Liver (tissue), 10 donors: ENCODE measurements at places on chromosomes 4 and X.
A peak's percentile ranks its signal among the peaks of the same experiment; 100 is the strongest.

GRCh38 chr4:14568351-14568750 is 433.9 kb upstream of the CPEB2 start:
- no peaks in the 10 kb centered on the region for H3K4me1 ChIP-seq
- H3K4me3 ChIP-seq, result no peak overlapping the region

- H3K36me3 ChIP-seq, result no peaks in the 10 kb centered on the region
- no peak overlapping the region for H3K27ac ChIP-seq
- no peaks in the 10 kb centered on the region for H3K4me1 ChIP-seq
- no peaks in the 10 kb centered on the region for H3K27me3 ChIP-seq
Measured at GRCh38 chr4:29908276-29908675, 811.9 kb upstream of the PCDH7 start.

DNA sequence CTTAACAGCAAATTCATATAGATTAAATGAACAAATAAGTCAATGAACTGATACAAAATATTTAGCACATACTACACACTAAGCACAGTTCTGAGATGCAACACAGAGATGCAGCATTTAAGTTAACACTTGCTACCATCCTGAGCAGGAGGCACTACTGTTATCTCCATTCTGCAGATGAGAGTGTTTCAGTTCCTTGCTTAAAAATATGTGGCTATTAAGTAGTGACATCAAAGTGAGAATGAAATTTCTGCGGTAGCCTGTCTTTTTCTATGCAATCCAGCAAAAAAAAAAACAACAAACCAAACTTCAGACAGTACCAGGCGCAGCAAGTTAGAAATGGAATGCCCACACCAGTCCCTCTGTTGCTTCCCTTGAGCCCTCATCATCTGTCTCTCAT is 90.8 kb downstream of the SHISA3 start:
- no peaks in the 10 kb centered on the region for H3K36me3 ChIP-seq
- no peak overlapping the region for H3K4me3 ChIP-seq

DNA sequence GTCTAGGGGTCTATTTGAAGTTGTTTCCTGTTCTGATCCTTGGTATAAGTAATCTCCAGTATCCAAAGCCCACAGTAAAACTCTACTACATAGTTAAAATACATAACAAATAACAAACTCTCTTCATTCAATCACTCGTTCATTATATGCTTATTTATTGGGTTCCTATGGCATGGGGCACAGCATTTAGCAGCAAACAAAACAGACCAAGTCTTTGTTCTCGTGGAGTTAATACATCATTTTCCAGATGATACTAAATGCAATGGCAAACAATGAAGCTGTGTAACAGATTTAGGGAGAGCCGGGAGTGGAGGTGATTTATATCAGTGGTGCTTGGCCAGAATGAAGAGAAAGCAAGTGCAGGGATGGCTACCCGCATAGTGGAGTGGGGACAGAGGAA is 36.6 kb upstream of the SPARCL1 start:
- DNase-seq, result no peak
- H3K36me3 ChIP-seq, result no peaks in the 10 kb centered on the region
- no peak overlapping the region for H3K27ac ChIP-seq
- no peaks in the 10 kb centered on the region for H3K4me1 ChIP-seq
- H3K4me3 ChIP-seq, result no peak overlapping the region
- H3K27me3 ChIP-seq, result no peaks in the 10 kb centered on the region

DNA sequence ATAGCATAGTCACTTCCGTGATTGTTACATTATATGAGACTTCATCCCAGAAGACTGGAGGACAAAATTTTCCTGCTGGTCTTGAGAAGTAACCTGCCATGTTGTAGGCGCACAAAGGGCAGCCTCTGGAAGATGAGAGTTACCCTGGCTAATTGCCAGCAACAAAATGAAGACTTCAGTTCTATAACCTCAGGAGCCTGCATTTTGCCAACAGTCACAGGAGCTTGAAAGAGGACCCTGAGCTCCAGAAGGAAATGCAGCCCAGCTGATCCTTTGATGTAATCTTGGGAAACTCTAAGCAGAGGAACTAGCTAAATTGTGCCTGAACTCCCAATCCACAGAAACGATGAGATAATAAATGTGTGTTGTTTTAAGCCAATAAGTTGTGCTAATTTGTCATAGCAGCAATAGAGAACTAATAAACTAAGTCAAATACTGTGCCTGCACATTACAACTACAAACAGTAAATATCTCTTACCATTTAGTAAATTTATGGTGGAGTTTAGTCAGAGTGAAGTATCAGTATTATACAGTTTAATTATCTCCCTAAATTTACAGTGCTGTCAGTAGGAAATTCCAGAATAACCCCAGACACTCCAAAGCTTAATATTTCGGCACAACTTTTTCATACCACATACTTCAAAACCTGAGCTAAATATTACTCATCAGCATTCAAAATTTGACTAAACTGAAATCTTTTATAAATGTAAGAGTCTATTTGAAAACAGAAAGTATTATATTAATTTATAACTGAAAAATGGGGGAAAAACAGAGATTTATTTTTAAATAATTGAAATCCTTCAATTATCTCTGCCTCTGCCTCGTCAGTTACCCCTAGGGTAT is 90.1 kb upstream of the MAPK10 start:
- no peak overlapping the region for H3K4me3 ChIP-seq
- H3K36me3 ChIP-seq, result no peaks in the 10 kb centered on the region
- H3K4me1 ChIP-seq, result no peaks in the 10 kb centered on the region
- no peak for DNase-seq

DNA sequence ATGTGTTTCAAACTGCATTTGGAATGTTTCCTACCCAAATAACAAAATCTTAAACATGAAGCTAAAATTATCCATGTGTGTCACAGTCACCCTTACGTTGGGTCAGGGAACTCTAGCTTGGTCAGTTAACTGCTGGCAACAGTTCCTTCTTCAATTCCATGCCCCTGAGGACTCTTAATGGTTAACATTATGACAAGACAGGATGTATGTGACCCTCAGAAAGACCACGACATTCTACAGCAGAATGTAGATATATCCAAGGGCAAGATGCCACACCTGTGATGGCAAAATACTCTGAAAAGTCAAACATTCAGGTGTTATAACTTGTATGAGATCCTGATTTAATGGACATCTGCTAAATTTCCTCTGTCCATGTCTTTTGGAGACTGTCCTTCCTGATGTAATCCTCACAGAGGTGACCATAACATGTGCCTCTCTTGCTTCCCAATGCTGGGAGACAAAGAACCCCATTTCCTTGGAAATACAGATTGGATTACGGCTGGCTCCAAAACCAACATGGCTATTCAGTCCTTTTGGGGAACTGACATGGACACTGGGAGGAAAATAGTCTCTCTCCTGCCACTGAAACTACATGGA is 39.1 kb downstream of the YTHDC1 start:
- no peaks in the 10 kb centered on the region for H3K4me1 ChIP-seq
- no peak overlapping the region for H3K27ac ChIP-seq
- no peaks in the 10 kb centered on the region for H3K27me3 ChIP-seq

DNA sequence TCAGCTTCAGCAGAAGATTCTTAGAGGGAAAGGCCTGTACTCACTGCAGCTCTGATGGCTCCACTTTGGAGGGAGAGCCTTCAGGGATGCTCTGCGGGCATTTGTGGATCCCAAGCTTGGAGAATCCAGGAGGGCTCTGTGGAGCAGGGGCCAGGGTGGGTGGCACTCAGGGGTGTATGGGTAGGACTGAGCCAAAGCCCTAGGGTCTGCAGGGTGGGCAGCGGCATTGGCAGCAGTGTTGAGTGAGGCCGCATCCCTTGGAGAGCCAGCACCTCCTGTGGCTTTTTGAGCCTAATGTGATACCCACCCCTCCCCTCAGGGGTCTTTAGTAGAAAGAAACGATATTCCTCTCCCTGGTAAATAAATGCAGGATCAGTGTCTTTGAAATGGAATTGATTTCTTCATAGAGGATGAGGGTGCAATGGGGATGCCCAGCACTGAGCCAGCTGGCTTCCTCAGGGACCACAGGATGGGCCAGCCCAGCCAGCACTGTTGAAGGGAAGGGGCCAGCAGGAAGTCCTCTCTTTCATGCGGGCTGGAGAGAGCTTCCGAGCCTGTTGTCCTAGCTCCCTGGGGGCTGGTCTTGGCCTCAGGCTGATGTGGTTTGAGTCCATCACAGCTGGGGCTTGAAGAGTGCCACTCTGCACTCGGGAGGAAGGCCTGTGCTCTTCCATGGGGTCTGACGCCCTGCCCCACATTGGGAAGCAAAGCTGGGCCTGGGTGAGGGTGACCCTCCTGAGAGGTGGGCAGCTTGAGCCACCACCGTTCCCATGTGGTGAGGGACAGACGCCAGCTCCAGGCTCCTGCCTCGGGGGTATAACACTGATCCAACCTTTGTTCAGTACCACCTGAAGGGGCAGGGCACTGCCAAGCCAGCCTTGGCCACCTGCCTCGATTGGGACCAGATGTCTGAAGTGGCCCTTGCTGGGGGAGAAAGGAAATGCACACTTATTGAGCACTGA is 49.5 kb downstream of the PSAPL1 start:
- H3K36me3 ChIP-seq, result no peaks in the 10 kb centered on the region
- peak; percentile 21 for DNase-seq
- H3K4me1 ChIP-seq, result no peaks in the 10 kb centered on the region
- no peaks in the 10 kb centered on the region for H3K27me3 ChIP-seq
- no peak overlapping the region for H3K4me3 ChIP-seq

DNA sequence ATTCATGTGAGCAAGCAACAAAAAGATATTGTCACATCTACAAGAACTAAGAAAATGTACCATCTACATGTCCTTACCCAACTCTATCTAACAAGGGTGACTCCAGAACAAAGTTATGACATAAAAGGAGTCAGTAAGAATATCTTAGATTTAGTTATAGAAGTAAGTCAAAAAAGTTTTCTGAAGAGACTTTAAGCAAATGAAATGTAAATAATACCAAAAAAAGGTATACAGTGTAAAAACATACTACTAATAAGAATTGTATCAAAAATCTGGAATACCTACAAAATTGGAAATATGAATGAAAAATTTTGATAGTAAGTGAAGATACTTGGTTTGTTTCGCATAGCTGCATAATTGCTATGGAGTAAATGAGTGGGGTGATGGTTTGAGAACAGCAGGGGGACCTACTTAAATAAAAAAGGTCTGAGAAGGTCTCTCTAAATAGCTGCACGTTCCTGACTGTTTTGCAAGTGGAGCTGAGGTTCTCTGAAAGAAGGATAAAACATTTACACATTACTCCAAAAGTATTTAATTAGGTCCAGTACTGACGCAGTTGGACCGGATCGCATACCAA is 51.0 kb upstream of the ENPP6 start:
- H3K27me3 ChIP-seq, result no peaks in the 10 kb centered on the region
- H3K27ac ChIP-seq, result peak overlapping the region; percentile 61
- H3K36me3 ChIP-seq, result no peaks in the 10 kb centered on the region

DNA sequence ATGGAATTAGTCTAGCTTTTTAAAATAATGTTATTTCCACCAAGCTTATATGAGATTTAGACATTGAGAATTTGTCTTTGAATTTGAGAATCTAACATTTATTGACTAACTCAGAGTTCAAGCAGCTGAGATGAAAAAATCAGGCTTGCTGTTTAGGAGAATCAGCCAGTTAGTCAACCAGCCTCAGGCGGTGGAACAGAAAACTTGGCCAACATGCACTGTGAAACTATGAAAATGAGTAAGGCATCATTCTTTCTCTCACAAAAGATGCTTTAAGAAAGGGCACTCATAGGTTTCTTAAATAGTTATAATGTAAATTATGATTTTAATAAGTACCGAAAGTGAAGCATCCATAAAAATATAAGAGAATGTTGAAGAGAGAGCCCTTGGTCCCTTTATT is 84.2 kb downstream of the NFKB1 start:
- H3K4me3 ChIP-seq, result no peak overlapping the region
- DNase-seq, result no peak
- no peaks in the 10 kb centered on the region for H3K4me1 ChIP-seq
- no peaks in the 10 kb centered on the region for H3K27me3 ChIP-seq

DNA sequence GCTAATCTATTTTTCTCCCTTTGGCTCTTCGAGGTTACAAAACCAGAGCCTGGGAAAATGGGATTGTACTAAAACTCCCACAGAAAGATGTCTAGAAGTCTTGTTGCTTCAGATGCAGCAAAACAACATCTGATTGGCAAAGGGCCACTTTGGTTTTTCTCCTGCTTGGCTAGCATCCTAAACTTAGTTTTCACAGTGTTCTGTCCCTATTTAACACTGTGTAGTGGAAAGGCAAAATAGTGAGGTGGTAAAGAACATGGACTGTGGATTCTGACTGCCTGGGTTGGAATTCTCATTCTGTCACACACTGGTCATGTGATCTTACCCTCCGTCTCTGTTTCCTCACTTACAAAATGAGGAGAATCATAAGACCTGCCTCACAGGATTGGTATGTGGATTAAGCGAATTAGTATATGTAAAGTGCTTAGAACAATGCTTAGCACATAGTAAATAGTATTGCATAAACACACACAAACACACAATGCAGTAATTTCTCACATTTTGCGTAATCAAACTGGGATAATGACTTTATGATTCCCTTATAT is 23.5 kb downstream of the TIGD2 start:
- DNase-seq, result no peak
- H3K27ac ChIP-seq, result no peak overlapping the region
- H3K4me3 ChIP-seq, result no peak overlapping the region
- no peaks in the 10 kb centered on the region for H3K4me1 ChIP-seq

DNA sequence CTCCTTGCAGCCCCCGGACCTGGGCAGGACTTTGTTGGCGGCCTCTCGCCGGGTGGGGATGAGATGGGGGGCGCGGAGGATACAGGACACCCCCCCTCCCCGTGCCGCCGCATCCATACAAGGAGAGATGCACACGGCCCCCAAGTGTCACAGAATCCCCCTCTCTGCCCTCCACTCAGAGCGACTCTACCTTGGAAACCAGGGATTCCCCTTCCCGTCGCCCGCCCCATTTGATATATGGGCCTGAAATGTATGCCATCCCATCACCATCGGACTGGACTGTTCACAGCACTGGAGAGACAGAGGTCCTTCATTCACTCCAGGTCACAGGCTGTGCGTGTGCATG is 426 bp downstream of the PORCN start:
- no peak overlapping the region for H3K27ac ChIP-seq
- H3K36me3 ChIP-seq, result no peaks in the 10 kb centered on the region
- peaks cover 14% of the 10 kb centered on the region for H3K4me1 ChIP-seq
- peak overlapping the region; percentile 77 for H3K4me3 ChIP-seq

GRCh38 chrX:16754019-16754418 is 32.2 kb upstream of the TXLNG start:
- H3K27ac ChIP-seq, result no peak overlapping the region
- no peak overlapping the region for H3K4me3 ChIP-seq
- H3K27me3 ChIP-seq, result no peaks in the 10 kb centered on the region
- no peak for DNase-seq
- no peaks in the 10 kb centered on the region for H3K4me1 ChIP-seq

- DNase-seq, result peak; percentile 53
- H3K4me1 ChIP-seq, result no peaks in the 10 kb centered on the region
- no peak overlapping the region for H3K27ac ChIP-seq
Measured at GRCh38 chrX:129961180-129962083, 21.0 kb upstream of the BCORL1 start.

GRCh38 chrX:43589735-43590134 is 66.4 kb upstream of the MAOA start:
- peaks cover 20% of the 10 kb centered on the region for H3K4me1 ChIP-seq
- H3K4me3 ChIP-seq, result no peak overlapping the region
- no peak for DNase-seq
